ENCODE measurements at places on chromosomes 5 and 9.
A peak's percentile ranks its signal among the peaks of the same experiment; 100 is the strongest.

GRCh38 chr5:152607401-152608160 lies 202.5 kb upstream of the NMUR2 start:
- no peak for DNase-seq

GRCh38 chr9:68555437-68556150 lies 14.9 kb upstream of the TMEM252 start:
- no peak for DNase-seq

GRCh38 chr9:6819529-6819928 lies 61.8 kb downstream of the KDM4C start:
- DNase-seq: no peak

- DNase-seq: no peak
These were observed 48.8 kb upstream of the SLC25A51 start for GRCh38 chr9:37952731-37953130.

DNA sequence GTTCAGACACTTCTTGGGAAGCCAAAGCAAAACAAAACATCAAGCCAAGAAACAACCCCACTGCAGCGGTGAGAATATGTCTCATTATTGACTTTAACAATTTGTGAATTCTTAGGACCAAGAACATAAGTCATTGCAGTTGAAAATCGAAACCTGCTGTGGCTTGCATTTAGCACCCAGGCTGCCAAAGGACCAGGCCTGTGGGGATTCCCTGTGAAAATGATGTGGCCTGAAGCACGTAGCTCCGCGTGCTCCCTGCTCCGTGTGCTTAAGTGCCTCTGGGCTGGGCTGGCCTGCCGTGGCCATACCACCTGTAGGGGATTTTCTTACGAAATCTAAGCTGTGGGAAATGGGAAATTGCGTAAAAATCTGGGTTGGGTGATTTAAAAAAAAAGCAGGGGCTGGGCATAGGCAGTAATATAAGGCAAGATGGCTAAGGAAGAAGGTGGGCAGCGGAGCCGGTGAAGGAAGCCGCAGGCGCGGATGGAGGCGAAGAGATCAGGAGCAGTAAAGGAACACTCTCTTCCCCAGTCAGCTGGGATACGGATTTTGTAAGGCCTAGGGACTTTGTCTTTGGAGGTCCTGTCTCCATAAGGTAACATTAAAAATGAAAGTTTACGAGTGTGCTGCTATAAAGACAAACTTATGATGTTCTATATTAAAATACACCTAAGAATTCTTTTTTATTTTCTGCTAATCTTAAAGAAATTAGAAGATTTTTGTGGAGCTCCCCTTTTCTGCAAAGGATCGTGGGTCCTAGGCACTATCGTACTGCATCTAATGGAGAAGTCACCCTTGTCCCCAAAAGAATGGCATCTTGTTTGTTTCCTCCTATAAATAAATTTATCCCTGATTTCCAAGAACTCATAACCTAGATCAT lies 189.6 kb upstream of the SEMA6A start:
- no peak for DNase-seq

DNA sequence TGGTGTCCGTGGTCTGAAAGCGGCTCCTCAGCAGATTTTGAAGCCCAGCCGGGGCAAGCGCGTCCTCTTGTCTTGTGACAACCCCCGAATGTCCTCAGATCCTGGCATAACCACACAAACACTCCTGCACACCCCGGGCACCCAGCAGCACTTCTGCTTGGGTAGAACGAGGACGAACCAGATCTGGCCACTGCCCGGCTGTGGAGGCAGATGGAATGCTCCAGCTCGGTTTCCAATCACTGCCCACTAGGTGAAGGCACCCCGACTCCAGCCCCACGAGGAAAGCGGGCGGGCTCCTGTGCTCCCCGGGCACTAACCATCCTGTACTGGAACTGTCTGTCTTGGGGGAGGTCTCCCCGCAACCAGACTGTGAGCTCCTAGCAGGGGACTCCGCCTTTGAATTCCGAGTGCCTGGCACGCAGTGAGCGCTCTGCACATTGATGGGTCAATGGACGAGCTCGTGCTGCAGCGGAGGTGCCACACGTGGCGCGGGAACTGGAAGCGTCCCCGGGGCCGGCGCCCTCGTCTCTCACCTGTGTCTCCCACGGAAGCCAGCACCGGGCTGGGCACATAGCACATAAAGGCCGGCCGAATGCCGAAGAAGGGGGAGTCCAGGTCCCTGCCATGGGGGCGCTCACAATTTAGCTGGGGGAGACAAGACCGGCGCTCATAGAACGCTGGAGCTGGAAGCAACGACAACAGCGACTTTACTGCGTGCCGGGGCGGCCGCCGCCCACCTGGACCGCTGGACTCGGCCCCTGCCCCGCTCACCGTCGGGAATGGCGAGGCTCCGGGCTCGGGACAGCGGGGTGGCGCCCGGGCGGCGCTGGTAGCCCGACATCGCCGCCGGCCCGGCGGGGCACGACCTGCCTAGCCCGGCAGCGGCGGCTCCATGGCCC lies 608 bp downstream of the ENTR1 start:
- DNase-seq: no peak

- DNase-seq: no peak
These were observed 29.9 kb downstream of the SEMA6A start for GRCh38 chr5:116544531-116545241.

- no peak for DNase-seq
These were observed 305.1 kb downstream of the PSAT1 start for GRCh38 chr9:78601957-78602565.

DNA sequence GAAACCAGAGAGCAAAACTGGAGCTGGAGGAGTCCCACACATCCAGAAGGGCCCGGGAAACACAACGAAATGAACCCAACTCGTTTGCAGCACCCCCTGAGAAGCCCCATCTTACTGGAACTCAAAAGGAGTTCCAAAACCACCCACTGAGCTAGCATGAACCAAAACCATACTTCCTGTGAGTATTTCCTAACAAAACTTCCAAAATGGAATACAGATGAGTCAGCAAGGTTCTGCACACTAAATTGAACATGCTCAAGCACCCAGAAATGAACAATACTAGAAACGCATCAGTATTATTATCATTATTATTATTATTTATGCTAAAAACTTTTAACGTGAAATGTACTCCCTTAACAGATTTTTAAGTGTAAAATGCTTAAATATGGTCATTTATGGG lies 8.0 kb upstream of the SPOCK1 start:
- no peak for DNase-seq

DNA sequence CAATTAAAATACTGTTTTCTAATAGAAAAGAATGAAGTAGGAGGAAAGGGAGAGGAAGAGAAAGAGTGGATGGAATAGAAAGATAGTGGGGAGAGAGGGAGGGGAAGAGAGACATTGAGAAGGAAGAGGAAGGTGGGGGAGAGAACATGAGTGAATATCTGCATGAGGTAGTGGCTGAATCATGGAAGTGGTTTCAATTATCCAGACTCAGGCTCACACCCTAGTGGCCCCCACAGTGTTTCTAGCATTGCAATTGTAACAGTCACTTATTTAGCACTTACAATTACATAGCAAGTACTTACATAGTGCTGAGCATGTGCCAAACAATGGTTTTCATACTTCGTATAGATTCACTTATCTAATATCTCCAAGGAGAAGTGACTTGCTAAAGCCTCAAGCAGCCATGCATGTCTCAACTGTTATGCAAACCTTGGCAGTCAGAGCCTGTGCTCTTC lies 72.7 kb downstream of the CAST start:
- no peak for DNase-seq

- no peak for DNase-seq
These were observed 378.9 kb downstream of the ELAVL2 start for GRCh38 chr9:23447166-23447565.

- no peak for DNase-seq
These were observed 1.0 kb downstream of the KLF9 start for GRCh38 chr9:70413464-70413798.

DNA sequence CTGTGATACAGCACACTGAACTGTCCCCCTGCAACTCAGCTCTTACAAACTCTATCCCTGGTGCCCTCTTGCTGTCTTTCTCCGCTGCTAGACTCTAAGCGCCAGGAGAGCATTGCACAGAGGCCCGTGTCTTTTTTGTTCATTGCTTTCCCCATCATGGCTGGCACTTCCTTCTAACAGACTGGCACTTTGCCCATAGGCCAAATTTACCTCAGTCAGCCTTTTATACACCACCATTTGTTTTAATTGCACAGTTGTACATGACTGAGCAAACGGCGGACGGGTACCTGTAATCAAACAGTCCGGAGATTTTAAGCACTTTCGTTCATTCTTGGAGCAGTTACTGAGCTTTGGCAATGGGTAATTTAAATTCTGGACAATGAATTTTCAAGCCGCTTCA lies 102.2 kb upstream of the CLINT1 start:
- DNase-seq: no peak

- DNase-seq: no peak
These were observed 178.5 kb upstream of the GNA14 start for GRCh38 chr9:77826621-77827020.

- DNase-seq: no peak
These were observed 50.8 kb downstream of the GABBR2 start for GRCh38 chr9:98657897-98658296.

- no peak for DNase-seq
These were observed 141.4 kb downstream of the NPR3 start for GRCh38 chr5:32852535-32852934.

DNA sequence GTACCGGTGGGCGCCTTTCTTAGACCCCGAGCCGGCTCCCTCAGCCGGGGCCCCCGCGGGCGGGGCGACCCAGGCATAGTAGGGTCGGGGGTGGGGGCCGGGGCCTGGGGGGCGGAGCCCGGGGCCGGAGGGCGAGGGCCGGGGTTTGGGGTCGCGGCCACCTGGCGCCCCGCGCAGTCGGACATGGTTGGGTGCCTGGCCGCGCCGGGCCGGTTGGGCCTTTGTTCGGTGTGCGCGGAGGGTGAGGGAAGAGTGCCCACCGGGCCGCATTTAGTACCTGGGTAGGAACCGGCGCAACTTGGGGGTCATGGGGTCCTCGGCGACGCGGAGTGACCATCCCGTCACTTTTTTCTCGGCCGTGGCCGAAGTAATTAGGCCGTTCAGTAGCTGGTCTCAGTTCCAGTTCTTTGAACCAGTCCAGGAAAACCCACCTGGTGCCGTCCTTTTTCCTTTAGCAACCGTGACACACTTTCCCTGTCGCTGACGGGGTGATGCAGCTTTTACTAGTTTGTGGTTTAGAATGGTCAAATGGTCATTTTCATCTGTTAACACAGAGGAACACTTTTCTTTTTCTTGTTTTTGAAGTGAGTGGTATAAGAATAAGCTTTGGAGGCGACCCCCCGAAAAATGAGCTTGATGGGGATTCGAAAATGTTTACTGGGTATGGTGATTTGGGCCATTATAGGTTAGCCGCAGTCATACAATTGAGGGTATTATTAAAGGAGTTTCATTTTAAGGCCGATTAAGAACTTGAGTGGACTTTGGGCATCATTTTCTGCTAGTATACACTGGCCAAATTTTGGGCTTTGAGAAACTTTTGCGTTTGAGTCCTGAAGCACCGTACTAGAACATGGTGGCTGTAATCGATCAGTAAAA lies 589 bp downstream of the CKS2 start:
- DNase-seq: no peak

- DNase-seq: no peak
These were observed 265.3 kb upstream of the GAS1 start for GRCh38 chr9:87212605-87213021.

DNA sequence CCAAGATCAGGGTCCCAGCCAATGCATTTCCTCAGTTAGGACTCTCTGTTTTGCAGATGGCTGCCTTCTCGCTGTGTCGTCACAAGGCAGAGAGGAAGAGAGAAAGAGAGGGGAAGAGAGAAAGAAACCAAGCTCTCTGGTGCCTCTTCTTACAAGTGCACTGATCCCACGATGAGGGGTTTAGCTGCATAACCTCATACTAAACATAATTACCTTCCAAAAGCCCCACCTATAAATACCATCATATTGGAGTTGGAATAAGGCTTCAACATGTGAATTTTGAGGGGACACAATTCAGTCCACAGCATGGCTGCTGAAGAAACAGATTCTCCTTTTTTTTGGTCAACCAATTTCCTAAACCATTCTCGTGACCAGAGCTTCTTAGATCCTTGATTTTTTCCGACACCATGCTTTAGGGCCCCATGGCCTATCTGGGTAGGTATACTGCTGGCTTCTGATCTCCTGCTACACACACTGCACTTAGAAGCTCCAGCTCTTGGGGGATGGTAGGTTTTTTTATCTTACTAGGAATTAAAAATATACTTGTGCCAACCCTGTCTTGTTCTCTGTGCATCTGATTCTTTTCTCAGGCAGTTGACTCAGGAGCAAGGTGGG lies 5.1 kb downstream of the CAMK4 start:
- no peak for DNase-seq

DNA sequence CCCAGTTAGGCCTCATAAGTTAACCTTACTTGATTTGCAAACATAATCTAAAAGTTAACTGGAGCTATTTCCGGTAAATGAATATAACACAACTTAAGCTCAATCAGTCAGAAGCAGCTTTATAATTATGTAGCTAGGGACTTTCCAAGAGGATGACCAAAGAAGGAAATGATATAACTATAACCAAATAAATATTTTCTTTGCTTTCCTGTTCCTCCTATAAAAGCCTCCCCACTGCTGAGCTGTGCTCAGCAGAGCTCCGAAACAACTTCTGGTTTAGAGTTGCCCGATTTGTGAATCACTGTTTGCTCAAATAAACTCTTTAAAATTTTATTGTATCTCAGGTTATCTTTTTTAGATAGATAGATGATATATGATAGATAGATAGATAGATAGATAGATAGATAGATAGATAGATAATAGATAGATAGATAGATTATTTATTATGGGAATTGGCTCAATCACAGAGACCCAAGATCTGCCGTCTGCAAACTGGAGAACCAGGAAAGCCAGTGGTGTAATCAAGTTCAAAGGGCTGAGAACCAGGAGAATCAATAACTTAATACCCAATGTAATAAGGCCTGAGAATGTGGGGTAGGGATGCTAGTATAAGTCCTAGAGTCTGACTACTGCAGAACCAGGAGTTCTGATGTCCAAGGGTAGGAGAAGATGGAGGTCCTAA lies 19.3 kb upstream of the TMEM161B start:
- no peak for DNase-seq

- DNase-seq: no peak
These were observed 7.7 kb downstream of the AHRR start for GRCh38 chr5:329121-329735.

GRCh38 chr9:91101611-91102168 lies 260.0 kb downstream of the AUH start:
- peak; percentile 77 for DNase-seq
